ENCODE measurements at places on chromosomes 3 and 15.

GRCh38 chr3:53464424-53464823, 30.0 kb upstream of the CACNA1D start:
- no peak for DNase-seq

DNA sequence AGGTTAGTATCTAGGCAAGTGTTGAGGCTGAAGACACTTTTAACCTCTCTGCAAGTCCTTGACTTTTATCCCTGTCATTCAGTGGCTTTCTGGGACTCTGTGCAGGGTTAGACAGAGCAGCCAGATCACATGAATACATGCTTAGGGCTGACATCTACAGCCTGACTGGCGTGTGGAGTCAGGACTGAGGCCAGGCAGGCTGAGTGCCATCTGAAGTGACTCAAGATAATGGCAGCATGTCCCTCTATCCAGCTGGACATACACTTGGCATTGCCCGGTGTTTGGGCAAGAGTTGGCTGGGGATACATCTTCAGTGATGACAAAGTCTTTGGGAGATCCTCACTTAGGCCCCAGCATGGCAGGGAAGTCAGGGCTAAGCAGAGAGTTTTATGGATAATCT, 22.4 kb downstream of the DUOX2 start:
- no peak for DNase-seq

DNA sequence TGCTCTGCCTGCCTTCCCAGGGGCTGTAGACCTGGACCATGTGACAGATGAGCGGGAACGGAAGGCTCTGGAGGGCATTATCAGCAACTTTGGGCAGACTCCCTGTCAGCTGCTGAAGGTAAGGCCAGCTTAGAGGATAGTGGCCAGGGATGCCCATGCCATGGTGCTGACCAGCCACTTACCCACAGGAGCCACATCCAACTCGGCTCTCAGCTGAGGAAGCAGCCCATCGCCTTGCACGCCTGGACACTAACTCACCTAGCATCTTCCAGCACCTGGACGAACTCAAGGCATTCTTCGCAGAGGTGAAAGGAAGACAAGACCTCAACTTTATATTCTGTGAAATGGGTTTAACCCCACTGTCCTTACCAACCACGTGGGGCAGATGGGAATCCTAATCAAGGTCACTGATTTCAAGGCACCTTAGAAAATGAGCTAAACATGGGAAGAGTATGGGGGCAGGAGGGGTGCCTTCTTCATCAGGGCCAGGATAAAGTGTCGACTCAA, 26.7 kb downstream of the NBEAL2 start:
- DNase-seq, result no peak

DNA sequence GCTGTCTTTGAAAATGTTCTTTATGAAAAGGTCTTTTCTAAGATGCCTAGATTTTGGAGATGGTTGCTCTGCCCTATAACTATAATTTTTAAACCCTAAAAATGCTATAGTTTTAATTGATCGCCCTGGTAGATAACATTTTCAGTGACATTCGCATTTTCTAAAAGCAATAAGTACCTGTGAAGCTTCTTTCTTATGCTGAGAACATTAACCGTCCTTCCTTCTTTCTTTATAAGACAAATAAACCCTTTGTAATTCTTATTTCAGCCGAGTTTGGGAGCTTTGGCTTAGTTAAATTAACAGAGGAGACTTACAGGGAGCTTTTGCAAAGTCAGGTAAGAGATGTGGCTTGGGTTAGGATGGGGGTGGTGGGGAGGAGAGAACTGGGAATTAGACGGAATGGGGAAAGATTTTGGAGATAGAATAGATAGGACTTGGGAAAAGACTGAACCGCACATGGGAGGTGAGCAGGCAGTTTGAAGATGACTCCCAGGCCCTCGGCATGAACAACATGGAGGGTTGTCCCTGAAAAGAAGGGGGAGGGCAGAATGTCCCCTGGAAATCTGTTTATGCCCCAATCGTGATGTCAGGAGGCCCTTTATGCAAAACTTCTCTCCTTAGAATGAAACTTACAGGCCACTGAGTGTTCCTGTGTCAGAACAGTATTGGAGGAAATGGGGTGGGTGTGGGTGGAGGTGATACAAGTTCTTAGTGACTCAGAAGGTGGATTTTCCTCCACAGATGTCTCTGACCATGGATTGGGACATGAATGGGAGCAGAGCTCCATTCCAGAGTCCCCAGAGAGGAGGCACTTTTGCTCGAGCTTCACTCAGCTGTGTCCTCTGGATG, 76.2 kb upstream of the LARS2 start:
- no peak for DNase-seq

- no peak for DNase-seq
Observed at GRCh38 chr15:68054628-68055223, 611 bp downstream of the PIAS1 start.

All from activated CD8-positive, alpha-beta memory T cell treated with anti-CD3 and anti-CD28 coated beads for 1 hour (primary cell).